Stimulated activated effector memory CD8-positive, alpha-beta T cell treated with anti-CD3 and anti-CD28 coated beads, Interleukin-12 subunit alpha, Interleukin-12 subunit beta, amount 100 ng/mL, for 72 hours (primary cell): ENCODE measurements at places on chromosomes 2 and 18.

- DNase-seq = no peak
These were observed 5.6 kb upstream of the ATOH8 start for GRCh38 chr2:85748039-85748734.

- DNase-seq = no peak
These were observed 504.9 kb upstream of the SOX11 start for GRCh38 chr2:5187283-5187682.

DNA sequence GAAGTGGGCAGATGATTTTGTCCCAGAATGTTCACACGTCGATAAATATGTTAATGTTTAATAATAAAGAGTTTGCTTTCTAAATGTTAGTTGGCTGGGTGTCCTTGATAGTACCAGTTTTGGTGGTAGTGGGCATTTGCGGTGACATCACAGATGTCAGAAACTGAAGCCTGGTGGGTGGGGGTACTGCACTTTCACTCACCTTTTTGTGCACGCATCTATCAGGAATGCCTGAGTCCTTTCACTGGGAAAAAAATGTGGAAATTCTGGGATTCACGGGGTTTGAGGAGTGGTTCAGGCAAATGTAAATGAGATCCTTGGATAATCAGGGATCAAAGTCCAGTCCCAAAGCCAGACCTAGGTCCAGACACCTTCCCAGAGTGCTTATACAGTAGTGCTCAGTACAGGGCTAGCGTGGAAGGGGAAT, 3.2 kb downstream of the EPAS1 start:
- DNase-seq = no peak

DNA sequence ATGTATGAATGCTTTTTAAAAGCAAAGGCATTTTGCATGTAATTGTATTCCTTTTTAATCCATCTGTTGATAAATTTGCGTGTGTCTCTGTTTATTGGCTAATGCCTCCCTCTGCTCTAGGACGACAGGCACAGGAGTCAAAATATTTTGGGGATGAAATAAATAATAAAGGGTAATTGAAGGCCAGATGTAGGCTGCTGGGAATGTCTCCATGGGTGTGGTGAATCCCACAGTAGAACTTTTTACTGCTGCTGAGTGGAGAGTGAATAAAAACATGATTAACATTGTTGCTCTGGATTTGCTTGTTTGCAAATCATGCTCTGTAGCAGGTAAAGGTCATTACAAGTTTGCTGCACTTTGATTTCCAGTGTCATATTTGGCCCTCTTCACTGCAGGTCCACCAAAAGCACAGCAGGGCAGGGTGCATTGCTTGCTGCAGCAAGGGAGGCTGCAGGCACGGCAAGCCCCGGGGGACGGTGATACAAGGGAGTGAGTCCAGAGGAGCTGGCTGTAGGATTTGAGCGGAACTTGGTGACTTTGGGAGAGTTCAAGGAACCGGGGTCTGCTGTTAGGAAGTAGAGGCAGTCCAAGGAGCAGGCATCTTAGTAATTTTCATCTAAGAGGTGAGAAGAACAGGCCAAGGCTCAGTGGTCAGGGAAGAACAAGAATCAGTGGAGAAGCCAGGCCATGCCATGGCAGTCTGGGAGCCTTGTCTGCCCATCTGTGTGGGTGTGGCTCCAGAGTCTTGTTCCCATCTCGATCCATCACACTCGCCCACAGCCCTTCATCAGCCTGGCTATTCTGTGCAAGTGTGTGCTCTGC, 201.5 kb upstream of the RAB6C start:
- DNase-seq = no peak

- DNase-seq = no peak
These were observed 349.8 kb downstream of the LPIN1 start for GRCh38 chr2:12096051-12096787.

DNA sequence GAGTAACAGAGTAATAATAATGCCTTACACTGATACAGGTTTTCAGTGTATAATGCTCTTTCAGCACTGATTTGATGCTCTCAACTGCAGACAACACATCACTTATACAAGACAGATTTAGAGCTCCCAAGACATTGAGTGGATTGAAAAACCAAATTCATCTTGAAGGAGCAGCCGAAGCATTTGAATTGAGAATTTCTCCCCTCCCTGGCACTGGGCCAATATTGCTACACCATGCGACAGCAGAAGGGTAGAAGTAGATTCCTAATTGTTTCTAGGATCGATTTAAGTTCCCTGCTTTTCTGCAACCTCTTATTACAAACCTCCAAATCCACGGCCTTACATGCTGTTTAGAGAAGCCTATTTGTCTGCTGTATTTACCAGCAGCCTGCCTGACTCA, 15.5 kb downstream of the CENPA start:
- no peak for DNase-seq

GRCh38 chr2:190343089-190343535, 277 bp upstream of the INPP1 start:
- no peak for DNase-seq

DNA sequence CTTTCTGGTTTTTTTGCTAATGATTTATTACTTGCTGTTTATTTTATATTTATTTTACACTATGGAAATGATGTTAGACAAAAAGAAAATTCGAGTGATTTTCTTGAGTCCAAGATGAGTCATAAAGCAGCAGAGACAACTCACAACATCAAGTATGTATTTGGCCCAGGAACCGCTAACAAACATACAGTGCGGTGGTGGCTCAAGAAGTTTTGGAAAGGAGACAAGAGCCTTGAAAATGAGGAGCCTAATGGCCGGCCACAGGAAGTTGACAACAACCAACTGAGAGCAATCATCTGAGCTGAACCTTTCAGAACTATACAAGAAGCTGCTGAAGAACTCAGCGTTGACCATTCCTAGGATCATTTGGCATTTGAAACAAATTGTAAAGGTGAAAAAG, 594.1 kb downstream of the SATB2 start:
- DNase-seq = no peak

- DNase-seq = no peak
These were observed 100.3 kb downstream of the RAB3GAP1 start for GRCh38 chr2:135152361-135152760.

GRCh38 chr2:70995426-70995729, 705 bp upstream of the TEX261 start:
- peak; percentile 69 for DNase-seq

GRCh38 chr18:13381944-13382365, 163.4 kb downstream of the LDLRAD4 start:
- DNase-seq = no peak

DNA sequence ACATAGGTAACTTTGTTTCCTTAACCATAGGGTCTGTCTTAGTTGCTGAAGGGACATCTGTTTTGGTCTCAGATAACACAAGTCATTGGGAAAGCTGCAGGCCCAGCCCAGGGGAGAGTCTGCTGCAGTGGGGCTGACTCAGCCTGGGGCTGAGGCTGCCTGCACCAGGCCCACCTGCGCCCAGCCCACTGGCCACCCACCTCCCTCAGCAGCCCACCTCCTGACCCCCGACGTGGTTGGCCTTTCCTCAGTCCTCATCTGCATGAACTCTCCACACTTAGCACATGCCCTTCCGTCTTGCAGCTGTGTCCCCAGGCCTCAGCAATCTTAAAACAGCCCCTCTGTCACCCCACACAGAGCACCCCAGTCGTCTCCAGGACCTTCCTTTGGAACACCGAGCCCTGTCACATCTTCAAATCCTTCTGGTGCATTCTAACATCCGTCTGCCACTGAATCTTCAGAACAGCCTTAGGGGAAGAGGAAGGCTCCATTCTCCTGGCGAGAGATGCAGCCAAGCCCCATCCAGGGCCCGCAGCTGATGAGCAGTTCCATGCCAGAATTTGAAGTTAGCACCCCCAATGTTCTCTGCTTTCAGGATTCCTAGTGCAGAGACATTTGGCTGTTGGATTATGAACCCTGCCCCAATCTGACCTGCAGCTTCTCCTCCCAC, 231.4 kb downstream of the SEPTIN10 start:
- no peak for DNase-seq

- no peak for DNase-seq
These were observed 58.2 kb upstream of the DYNC1I2 start for GRCh38 chr2:171629113-171629512.

- peak; percentile 51 for DNase-seq
These were observed 10.9 kb upstream of the CDH20 start for GRCh38 chr18:61322265-61322873.

- DNase-seq = no peak
These were observed 537.5 kb upstream of the FSIP2 start for GRCh38 chr2:185201063-185201462.

- peak; percentile 49 for DNase-seq
These were observed 22.7 kb upstream of the GMPPA start for GRCh38 chr2:219475697-219476651.

- no peak for DNase-seq
These were observed 3.7 kb upstream of the IL1RN start for GRCh38 chr2:113123726-113124125.

DNA sequence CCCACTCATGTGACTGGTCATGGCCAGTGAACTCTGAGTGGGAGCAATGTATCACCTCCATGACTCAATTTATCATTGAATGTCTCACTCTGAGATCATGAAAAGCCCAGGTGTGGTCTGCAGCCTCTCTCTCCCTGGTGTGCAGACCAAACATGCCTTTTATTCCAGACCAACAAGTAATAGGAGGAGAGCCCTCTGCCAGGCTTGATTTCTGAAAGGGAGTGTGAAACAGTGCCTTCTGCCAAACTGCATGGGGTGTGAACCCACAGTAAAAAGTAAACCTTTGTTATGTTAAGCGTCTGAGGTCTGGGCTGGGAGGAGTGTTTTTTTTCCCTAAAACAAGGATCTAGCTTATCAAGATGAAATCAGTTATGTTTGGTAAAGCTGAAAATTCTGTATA, 601.2 kb downstream of the ADCYAP1 start:
- no peak for DNase-seq

DNA sequence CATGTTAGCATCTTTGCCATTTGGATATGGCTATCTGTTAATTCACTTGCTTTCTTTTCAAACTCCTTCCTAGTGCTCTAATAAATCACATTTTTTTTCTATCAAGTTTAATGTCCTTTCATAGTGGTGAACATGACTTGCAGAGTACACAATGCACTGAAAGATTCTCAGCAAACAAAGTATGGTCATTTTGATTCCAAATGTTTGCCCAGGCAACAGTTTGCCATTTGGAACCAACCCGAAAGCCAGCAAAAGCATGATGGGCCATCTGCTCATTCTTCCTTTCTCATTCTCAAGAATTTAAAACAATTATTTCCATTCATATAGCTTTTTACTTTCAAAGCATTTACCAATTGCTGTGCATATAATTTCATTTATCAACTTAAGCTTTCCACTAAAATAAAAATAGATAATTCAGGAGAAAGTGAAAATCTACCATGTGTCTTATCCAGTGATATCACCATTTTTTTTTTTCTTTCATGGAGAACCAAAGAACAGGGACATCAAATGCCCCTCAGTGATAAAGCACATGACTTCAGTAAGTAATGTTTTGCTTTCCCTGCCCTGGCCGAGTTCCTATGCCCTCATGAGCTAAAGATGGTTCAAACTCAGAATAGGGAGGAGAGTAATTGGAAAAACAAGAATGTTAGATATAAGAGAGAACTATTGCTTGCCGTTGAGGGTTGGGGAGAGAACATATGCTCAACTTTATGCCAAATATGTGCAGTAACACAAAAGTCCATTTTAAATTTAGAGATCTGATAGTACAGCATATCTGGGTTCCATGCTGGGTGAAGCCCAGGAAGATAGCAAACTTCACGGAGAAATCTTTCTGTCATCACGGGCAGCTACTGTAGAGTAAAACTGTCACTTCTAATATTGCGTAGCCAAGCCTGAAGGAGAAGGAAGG, 62.1 kb downstream of the HNMT start:
- no peak for DNase-seq
